ENCODE measurements at places on chromosomes 4 and X.

- no peak for DNase-seq
Observed at GRCh38 chr4:19508442-19508841, 743.3 kb upstream of the SLIT2 start.

GRCh38 chr4:24000470-24000831, 110.6 kb upstream of the PPARGC1A start:
- no peak for DNase-seq

GRCh38 chrX:112631892-112632291, 47.8 kb downstream of the LHFPL1 start:
- DNase-seq, result no peak

- no peak for DNase-seq
Observed at GRCh38 chr4:183499389-183499788, 5.5 kb upstream of the ING2 start.

- no peak for DNase-seq
Observed at GRCh38 chr4:94947681-94948108, 189.9 kb downstream of the BMPR1B start.

DNA sequence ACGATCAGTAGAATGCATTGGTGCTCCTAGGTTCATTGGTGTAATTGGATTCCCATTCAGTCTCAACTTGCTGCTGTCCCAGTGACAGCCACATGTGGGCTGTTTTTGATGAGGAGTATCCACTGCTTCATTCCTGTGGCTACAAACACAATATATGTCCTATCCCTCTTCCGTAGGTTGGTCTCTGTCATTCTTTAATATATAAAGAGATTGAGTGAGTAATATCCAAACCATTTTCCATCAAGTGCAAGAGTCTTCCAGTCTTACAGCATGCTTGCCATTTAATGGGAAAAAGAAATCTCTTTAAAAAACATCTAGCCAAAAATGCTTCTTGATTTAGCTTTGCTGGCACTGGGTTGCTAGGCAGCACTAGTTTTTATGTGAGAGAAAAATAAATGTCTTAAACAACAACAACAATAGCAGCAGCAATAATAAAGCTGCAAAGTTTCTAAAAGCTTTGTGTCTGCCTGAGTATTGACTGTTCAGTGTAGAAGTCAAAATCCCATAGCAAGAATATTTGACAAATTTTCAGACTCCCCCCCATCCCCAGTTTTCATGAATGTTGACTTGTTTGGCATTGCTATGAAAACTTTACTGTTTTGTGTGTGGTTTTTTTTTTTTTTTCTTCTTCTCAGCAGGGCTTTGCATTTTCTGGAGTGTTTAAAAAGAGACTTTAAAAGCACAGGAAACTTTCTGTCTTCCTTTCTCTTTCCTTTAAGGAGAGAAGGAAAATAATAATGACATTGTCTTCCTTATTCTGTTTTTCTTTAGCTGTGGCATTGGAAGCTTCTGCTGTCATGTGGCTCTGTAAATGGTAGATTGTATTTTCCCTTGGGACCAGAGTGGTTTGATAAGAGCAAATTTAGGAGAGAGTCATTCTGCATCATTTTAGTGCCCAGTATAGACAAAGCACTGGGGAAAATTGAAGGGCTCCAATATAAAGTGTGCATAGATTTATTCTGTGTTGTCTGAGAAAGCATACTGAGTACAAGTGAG, 244.3 kb downstream of the ARHGAP10 start:
- no peak for DNase-seq

GRCh38 chrX:155054255-155054654, 16.7 kb downstream of the CMC4 start:
- DNase-seq, result no peak

DNA sequence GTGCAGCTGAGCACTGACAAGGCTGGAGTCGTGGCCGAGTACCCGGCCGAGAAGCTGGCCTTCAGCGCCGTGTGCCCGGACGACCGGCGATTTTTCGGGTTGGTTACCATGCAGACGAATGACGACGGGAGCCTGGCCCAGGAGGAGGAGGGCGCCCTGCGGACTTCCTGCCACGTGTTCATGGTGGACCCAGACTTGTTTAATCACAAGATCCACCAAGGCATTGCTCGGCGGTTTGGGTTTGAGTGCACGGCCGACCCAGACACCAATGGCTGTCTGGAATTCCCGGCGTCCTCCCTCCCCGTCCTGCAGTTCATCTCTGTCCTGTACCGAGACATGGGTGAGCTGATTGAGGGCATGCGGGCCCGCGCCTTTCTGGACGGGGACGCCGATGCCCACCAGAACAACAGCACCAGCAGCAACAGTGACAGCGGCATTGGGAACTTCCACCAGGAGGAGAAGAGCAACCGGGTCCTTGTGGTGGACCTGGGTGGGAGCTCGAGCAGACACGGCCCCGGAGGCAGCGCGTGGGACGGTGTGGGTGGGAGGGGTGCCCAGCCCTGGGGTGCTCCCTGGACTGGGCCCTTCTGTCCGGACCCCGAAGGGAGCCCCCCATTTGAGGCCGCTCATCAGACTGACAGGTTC, 24.3 kb downstream of the RGS12 start:
- no peak for DNase-seq

GRCh38 chr4:106478152-106478551, 109.6 kb upstream of the GIMD1 start:
- no peak for DNase-seq

DNA sequence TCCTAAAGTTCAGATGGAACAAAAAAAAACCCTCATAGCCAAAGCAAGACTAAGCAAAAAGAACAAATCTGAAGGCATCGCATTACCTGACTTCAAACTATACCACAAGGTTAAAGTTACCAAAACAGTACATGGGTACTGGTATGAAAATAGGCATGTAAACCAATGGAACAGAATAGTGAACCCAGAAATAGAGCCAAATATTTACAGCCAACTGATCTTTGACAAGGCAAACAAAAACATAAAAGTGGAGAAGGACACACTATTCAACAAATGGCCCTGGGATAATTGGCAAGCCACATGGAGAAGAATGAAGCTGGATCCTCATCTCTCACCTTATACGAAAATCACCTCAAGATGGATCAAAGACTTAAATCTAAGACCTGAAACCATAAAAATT, 44.2 kb upstream of the TMEM192 start:
- no peak for DNase-seq

DNA sequence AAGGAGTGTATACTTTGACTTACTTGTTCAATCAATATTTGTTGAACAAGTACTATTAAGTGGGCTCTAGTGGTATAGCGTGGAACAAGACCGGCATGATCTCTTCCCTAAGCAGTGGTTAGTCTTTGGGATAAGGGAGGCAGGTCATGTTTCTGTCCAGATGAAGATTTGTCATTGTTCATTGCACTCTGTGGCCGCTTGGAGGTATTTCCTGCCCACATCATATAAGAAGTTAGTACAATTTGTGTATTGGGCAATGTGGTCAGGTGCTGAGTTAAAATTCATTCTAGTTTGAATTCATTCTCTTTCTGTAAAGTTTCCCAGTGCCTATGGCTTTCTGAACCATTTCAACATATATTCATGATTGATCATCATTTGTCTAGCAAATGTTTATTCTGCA, 101.1 kb upstream of the SHISA3 start:
- no peak for DNase-seq

DNA sequence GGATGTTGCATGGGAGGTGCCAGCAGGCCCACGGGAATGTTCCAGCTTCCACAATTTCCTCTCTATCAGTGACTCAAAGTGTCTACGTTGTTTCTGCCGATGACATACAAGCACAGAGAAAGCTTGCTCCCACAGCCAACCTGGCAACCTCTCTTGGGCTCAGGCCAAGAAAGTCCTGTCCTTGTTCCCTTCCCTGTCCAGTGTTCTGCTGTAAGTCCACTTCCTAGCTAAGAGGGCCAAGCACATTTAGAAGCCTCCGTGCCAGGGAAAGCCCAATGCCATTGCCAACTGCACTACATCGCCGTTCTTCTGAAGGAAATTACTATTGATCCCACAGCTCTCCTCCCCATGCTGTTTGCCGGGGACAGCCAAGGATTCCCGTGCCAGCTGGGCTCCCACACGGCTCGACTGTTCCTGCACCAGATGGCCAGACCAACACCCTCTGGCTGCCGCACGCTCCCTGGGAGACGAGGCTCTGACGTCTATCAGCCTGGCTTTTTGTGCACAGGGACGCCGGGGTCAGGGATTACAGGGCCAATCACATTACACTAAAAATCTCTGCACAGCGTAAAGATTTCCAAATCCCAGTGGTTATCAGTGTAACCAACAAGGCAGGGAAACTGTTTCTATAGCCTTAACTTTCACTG, 284.0 kb downstream of the BCOR start:
- no peak for DNase-seq

GRCh38 chr4:102779204-102779603, 18.4 kb upstream of the MANBA start:
- no peak for DNase-seq

DNA sequence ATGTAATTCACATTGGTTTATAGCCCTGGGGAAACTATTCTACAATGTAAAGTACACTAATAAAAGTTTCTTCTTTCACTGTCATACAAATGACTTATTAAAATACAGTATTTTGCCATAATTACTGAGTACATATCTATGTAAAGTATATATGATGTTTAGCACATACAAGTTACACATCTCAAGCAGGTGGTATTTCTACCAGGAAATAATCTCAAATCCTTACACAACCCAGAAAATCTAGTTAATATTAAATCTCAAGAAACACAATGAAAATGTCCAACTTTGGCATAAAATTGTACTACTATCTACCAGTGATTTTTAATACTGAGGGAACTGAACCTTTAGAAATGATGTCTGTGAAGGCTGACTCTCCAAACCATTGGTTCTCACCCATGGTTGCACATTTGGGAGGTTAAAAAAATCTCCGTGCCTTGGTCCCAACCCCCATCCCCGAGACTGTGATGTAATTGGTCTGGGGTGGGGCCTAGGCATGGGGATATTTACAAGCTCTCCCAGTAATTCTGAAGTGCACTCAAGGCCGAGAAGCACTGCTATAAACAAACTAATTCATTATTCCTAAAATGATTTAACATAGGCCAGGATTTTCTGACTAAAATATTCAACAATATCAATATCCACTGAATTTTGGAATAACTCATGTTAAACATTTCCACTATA, 27.6 kb downstream of the MAP3K15 start:
- no peak for DNase-seq

DNA sequence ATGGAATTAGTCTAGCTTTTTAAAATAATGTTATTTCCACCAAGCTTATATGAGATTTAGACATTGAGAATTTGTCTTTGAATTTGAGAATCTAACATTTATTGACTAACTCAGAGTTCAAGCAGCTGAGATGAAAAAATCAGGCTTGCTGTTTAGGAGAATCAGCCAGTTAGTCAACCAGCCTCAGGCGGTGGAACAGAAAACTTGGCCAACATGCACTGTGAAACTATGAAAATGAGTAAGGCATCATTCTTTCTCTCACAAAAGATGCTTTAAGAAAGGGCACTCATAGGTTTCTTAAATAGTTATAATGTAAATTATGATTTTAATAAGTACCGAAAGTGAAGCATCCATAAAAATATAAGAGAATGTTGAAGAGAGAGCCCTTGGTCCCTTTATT, 84.2 kb downstream of the NFKB1 start:
- DNase-seq, result no peak

- peak; percentile 6 for DNase-seq
Observed at GRCh38 chrX:24153178-24153795, 3.8 kb downstream of the ZFX start.

DNA sequence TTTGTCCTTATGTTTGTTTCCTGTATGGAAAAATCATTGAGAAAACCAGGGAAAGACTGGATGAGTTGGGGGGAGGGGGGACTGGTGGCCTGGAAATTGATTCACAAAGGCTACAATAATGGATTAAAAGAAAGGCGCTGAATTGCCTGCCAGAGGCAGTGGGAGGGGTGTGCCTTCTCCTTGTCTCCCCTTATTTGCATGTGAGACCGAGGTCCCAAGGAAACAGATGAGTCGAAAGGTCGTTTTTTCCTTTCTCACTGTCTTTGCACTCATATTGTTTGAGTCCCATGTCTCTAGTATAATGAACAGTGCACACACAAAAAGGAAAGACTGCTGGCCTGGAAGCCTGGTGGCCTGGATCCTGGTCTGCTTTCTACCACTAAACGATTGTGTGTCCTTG, 86.6 kb upstream of the ZDHHC15 start:
- no peak for DNase-seq
